ENCODE measurements at places on chromosomes 2 and 18. TPM values are rescaled to one million over a fixed set of nuclear protein-coding genes. Genes with fewer than 3 reads are reported as not detected.

DNA sequence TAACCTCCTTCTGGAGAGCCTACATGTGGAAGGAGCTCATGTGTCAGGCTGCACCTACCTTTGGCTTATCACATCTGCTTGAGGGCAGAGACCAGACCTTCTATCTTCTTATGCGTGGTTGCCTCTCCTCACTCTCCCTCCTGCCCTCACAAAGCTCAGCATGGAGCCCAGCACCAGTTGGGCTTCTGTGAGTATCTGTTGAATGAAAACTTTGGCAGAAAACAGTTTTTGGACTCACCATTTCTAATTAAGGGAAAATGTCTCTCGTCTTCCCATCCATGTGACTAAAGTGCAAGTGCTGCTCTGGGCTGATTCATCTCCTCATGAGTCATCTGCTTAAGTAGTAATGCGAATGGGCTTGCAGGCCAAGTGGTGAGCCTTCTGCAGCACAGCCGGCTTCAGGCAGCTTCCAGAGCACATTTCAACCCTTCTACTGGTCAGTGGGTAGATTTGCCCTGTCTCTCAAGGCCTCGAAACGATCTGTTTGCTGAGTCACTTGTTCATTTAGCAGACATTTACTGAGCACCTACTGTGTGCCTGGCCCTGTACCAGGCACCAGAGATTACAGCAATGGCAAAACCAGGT lies 102.6 kb downstream of the VSNL1 start:
- no peak for DNase-seq

TMEM17 gene
- total RNA-seq = 1.8 TPM

- no peak for DNase-seq
Measured at GRCh38 chr2:60577682-60578283, 24.3 kb upstream of the BCL11A start.

GRB14 gene
- total RNA-seq = 4.6 TPM

DNA sequence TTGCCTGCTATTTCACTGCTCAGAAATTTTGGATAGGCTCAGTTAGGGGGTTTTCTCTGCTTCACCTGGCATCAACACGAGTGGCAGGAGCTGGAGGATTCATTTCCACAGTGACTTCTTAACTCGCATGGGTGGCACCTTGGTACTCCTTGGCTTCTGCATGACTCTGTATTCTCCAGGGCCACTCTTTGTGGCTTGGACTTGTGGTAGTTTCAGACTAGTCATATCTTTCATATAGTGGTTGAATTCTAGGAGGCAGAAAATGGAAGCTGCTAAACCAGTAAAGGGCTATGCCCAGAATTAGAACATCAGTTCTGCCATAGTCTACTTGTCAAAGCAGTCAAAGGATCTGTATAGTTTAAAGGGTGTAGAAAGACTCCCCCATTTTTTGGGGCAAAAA lies 6.8 kb downstream of the MAIP1 start:
- no peak for DNase-seq

- no peak for DNase-seq
Measured at GRCh38 chr2:233290051-233290845, 17.4 kb upstream of the SAG start.

GRCh38 chr2:234304950-234305349 lies 191.9 kb downstream of the ARL4C start:
- DNase-seq = no peak

GRCh38 chr2:125107446-125107845 lies 1082.4 kb downstream of the CNTNAP5 start:
- no peak for DNase-seq

TFCP2L1 gene
- total RNA-seq = 19.2 TPM

DNA sequence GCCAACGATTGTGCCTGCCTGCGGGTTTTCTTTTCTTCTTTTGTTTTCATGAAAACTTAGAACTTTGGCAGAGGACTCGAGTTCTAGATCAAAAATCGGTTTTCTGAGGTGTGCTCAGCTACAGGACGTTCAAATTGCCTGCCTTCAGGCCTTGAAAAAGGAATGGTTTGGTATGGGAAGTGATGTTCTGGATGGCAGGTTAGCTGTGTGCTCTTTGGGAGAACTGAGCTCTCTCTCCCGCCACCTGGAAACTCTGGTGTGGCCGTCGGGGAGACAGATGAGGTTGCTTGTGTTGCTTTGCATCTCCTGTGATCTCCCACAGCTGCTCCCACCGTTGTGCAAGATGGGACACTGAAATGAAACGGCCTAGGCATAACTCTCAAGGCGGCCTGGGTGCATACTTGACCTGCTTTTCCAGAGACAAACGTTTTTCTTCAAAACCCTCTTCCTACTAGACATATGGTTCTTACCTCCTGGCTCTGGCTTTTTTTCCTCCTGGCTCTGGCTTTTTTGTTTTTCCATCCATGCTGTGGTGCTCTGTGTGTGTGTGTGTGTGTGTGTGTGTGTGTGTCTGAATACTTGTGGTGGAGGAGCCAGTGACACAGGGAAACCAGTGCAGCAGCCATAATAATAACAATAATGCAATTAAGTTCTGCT lies 2.0 kb downstream of the FMNL2 start:
- DNase-seq = no peak

ALK gene
- 1.1 TPM for total RNA-seq

DNA sequence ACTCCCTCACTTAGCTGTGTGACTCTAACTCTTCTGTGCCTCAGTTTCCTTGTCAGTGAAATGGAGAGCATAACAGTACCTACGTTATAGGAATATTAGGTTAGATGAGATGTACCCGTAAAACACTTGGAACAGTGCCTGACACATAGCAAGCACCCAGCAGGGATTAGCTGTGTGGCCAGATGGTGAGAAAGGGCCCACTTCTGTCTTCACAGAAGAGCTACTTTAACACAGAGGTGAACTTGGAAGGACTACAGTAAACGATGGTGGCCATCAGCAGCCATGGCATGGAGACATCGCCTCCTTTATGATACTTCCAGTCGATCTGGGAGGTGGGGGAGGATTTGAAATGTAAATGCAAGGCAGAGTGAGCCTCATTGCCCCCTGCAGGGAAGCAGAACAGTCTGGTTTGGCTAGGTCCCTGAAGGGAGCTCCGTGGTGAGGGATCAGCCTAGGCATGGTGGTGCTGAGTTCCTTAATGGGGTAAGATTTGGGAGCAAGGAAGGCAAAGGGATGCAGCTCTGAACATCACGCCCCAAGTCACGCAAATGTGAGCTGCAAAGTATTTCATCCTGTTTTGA lies 101.7 kb upstream of the ALPP start:
- no peak for DNase-seq

- no peak for DNase-seq
Measured at GRCh38 chr2:17864676-17865075, 13.8 kb upstream of the KCNS3 start.

GAL3ST2 gene
- total RNA-seq = not detected

GRCh38 chr2:207683879-207684627 lies 27.4 kb upstream of the CCNYL1 start:
- DNase-seq = no peak

DNA sequence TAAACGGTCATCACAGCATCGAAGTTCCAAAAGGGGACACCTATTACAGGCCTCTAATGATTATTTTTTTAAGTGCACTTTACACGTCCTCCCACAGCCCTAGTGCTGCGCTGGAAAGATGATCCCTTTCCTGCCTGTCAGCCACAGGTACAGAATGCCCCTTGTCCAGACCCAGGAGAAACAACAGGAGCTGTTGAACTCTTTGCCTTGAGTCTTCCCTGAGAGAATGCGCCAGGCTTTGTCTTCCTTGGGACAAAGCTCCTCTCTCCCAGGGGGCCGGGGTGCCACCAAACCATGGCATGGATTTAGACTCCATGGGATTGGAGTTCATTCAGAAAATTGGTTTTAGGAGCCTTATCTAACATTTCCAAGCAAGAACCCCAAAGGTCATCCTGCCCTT lies 319.0 kb upstream of the SOX11 start:
- no peak for DNase-seq

KRTCAP3 gene
- total RNA-seq = 18.8 TPM

All from lower lobe of right lung (tissue), 2 donors.